ENCODE measurements at places on chromosomes 5 and 9.

GRCh38 chr9:81598123-81598497, 91.2 kb downstream of the TLE1 start:
- no peak for DNase-seq

GRCh38 chr5:171706736-171707441, 78.7 kb upstream of the SMIM23 start:
- no peak for DNase-seq

DNA sequence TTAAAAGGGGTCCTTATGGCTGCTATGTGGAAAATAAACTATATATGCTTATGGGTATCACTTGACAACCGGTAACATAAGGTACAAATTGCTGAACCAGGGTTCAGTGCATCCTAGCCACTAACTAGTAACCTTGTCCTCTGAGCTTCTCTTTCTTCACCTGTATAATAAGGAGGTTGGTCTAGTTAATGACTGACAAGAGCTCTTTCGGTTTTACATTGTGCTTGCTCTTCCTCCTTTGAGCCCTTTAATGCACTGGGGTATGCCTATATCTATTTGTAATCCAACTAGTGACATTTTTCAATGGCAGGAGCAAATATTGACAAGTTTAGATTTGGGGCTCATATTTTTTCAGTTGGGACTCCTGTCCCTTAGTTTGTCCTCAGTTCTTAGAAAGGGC, 66.1 kb downstream of the NPR3 start:
- DNase-seq = no peak

DNA sequence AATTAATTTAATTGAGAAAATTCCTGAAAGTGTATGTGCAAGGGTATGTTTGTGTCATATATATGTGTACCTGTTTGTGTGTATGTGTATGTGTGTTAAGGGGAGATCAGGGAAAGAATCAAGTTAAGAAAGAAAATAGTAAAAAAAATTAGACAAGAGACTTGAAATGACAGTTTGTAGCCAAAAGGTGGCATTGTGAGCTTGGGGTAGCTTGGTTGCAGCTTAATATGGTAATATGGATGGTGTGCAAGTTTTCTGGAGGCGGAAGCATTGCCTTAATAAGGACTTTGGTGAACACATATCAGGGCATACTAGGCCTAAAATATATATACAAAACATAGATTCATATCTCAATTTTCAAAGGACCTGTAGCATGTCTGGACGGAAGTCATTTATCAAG, 129.9 kb downstream of the INSYN2B start:
- DNase-seq = no peak
